ENCODE measurements at places on chromosomes 5 and 9.

GRCh38 chr5:123673107-123673506 lies 161.1 kb downstream of the CSNK1G3 start:
- no peak for DNase-seq

GRCh38 chr5:62538017-62538942 lies 40.3 kb upstream of the LRRC70 start:
- DNase-seq = peak; percentile 67

DNA sequence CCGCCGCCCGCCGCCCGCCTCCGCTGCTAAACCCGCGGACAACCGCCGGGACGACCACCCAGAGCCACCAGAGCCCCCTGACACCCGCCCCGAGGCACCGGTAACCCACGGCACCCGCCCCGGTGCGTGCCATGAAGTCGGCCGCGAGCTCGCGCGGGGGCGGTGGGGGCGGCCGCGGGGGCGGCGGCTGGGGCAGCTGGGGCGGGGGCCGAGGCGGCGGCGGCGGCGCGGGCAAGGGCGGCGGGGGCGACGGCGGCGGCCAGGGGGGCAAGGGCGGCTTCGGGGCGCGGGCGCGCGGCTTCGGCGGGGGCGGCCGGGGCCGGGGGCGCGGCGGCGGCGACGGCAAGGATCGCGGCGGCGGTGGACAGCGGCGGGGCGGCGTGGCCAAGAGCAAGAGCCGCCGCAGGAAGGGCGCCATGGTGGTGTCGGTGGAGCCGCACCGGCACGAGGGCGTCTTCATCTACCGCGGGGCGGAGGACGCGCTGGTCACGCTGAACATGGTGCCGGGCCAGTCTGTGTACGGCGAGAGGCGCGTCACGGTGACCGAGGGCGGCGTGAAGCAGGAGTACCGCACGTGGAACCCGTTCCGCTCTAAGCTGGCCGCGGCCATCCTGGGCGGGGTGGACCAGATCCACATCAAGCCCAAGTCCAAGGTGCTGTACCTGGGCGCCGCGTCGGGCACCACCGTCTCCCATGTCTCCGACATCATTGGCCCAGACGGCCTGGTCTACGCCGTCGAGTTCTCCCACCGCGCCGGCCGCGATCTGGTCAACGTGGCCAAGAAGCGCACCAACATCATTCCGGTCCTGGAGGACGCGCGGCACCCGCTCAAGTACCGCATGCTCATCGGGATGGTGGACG lies 499 bp downstream of the FBLL1 start:
- DNase-seq = no peak

- DNase-seq = no peak
Measured at GRCh38 chr9:71665247-71665646, 103.1 kb downstream of the CEMIP2 start.

- DNase-seq = no peak
Measured at GRCh38 chr9:19163631-19164030, 36.3 kb upstream of the PLIN2 start.

DNA sequence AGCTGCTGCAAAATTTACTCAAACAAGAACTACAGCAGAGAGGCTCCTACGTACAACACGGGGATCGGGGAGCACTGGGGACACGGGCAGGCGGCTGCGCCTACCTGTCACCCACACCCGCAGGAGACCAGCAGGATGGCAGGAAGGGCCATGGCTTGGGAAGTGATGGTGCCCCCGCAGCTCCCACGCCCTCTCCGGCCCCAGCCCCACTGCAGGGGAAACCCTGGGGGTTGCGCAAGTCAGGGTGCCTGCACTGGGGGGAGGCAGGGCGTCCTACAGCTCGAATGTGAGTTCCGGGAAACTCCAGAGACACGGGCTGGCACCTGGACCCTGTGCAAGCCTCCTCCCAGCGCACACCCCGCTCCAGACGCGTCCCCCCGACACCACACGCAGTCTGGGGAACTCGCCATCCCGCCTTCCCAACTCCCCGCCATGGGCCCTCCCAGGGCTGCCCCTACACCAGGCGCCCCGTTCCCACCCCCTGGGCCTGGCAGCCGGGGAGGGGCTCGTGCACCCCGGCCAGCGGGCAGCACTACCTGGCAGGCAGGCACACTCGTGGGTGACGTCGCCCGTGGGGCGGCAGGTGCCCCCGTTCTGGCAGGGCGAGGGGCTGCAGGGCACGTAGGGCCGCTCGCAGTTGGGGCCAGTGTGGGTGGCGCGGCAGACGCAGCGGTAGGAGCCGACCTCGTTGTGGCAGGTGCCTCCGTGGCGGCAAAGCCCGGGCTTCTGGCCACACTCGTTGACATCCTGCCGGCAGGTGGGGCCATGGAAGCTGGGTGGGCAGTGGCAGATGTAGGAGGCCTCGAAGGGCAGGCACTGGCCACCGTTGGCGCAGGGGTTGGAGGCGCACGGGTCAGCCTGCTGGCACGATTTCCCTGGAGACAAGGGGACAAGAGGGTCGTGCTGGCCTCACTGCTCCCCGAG lies 23.3 kb downstream of the NOTCH1 start:
- no peak for DNase-seq

DNA sequence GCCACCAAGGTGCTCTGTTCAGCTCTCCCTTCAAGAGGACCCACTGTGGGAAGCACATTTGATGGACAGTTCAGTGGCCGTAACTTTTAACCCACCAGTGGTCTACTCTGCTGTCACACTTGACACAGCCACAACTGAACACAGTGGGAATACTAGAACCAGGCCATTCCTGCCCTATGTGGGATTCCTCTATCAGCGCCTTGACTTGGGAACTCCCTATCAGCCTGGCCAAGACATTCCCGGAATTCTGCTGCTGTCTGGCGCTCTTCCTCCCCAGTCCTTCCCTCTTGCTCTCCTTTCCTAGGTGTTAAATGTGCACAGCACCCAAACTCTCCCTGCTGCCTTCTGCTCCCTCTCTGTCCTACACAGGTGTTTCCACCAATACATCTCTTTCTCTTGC lies 23.1 kb upstream of the SH3PXD2B start:
- no peak for DNase-seq

GRCh38 chr9:82167296-82167695 lies 178.7 kb downstream of the SPATA31D1 start:
- DNase-seq = no peak
